ENCODE measurements at places on chromosomes 7 and 10.

DNA sequence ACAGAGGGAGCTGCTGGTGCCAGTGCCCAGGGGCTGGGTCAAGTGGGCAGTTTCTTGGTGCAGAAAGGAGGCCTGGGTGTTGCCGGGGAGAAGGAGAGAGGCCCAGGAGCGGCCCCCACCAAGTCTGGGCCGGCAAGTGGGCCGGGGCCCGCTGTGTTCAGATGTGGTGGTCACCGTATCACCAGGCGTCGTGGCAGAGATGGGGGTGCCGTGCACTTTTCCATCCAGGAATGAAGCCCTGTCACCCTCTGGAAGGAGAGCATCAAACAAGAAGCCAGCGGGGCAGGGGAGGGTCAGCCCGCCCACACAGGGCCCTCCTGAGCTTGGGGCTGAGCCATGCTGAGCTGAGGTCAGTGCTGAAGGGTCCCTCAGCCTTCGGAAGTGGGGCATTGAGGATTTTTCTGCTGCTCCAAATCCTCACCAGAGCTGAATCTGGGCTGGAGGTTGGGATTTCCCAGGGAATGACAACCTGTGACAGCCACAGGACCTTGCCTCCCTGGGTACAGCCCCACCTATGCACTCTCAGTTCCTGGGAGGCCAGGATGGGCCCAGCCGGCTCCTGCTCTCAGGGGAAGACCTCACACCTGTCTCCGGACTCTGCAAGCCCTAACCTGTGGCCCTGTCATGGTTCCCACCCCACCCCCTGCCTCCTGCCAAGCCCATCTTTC lies 27.9 kb upstream of the INPP5A start:
- no peak for DNase-seq

DNA sequence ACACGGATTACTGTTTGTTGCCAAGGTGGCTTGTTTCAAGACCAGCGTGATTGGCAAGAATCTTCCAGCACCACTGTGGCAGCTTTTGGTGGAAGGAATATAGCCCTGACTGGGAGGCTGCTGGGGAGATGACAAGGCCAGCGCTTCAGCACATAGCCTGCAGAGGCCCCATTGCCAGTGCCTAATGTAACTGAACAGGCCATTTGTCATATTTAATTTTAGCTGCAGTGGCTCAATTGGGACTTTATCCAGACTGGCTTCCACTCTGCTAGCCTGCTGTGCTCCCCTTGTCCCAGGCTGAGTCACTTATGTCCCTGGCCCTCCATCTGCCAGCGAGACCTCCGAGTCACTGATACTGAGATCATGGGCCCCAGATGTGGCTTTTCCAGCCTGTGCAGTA lies 483.1 kb downstream of the GALNT17 start:
- DNase-seq: no peak

DNA sequence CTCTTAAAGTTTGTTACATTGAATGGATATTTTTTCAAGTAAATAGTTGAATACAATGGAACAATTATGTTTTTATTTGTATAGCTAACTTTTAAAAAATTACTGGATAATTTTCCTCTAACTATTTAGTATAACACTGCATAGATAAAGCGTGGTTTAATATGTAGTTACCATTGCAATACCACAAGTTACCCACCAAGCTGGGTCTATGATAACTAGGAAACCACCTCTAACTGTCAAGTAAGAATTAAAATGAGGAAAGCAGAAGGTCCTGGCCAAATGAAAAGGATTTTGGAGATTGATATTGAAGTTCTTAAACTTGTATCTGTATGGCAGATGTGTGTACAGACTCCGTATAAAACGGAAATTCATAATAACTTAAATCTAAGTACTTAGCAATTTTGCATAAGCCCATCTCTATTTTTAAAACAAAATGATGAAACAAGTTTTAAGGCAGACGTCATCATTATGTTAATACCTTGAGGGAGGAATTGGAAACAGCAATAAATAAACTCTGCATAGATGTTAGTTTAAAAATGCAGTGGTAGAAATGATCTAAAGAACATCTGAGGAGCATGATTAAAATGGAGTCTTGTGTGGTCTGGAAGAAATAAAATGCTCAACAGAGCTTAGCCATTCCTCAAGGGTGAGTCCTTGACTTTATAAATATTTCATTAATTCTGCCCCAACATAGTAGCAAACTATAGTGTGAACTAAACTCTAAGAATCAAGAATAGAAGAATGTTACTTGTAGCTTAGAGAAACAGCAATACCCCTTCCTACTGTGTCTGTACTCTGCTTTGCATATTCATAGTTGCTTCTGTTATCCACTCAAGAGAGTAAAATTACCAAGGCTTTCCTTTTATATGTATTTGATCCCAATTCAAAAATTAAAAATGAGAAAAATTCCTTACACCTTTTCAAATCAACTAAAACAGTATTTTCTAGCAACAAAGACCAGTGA lies 206.4 kb upstream of the FERD3L start:
- no peak for DNase-seq

DNA sequence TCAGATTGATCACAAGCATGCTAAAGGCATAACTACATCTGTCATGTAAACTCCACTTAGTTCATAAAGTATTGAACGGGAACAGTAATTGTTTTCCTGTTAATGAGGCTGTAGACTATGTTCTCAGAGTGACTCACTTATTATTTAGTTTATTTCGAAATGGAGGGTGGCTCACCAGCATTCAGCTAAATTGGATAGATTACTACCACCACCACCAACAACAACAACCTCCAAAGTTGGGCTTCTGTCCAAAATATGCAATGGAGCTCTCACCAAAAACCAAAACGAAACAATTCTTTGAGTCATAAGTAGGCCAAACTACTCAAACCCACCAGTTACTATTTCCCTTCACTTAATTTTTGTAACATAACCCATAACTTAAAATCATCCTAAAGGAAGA lies 127.9 kb upstream of the NRBF2 start:
- no peak for DNase-seq

DNA sequence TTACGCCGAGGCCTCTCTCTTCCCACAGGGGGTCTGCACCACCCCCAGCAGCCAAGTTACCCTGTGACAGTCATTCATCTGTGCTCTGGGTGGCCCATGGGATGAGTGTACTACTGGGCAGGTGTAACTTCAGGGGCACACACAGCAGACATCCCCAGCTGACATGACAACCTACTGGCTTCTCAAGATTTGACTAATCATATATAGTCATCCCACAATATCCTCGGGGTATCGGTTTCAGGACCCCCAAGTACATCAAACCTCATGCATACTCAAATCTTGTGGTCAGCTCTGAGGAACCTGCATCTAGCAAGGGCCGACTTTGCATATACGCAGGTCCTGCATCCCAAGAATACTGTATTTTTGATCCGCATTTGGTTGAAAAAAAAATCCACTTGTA lies 336.9 kb upstream of the C7orf33 start:
- no peak for DNase-seq

- DNase-seq: no peak
These were observed 59.0 kb downstream of the MET start for GRCh38 chr7:116731023-116731395.

DNA sequence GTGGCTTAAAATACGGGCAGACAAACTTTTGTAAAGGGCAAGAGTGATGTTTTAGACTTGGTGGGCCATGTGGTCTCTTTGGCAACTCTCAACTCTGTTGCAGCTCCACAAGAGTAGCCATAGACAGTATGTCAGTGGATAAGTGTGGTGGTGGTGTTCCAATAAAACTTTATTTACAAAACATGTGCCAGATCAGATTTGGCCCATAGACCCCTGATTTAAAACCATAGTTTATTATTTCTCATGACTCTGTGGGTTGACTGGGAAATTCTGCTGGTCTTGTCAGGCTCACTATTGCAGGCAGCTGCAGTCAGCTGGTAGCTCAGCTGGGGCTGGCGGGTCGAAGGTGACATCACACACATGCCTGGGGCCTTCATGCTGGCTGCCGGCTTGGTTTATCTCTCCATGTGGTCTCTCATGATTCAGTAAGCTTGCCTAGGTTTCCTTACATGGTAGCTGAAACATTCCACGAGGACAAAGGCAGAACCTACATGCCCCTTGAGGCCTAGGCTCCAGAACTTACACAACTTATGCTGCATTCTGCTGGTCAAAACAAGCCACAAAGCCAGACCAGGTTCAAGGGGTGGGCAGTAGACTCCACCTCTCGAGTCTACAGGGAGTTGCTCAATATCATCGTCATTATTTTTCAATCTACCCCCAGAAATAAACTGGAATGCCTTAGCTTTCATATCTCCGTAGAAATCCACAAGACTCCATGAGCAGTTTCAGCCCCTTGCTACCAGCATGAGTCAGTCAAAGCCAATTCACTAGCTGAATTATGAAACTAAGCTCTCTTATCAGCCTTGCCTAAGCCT lies 245.7 kb downstream of the WDR11 start:
- no peak for DNase-seq

DNA sequence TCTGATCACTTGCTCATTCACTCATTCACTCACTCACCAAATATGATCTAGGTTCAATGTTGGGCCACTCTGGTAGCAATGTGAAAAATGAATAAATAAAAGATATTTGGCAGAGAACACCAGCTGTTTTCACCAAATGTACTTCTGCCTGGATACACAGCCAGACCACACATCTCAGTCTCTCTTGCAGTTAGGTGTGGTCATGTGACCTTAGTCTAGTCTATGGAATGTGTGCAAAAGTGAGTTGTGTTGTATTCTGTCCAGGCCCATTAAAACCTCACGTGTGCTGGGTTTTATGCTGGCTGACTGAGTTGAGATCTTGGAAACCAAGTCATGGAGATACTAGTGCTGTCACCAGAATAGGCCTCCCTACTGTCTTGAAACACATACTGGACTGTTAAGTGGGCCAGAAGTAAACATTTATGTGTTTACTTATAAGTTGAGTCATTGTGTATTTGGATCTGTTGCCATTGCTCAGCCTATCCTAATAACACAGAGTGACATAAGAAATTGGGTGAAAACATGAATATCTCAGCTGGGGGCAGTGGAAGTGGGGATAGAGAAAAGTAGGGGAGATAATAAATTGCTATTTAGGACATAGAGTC lies 145.5 kb downstream of the PTEN start:
- DNase-seq: no peak

DNA sequence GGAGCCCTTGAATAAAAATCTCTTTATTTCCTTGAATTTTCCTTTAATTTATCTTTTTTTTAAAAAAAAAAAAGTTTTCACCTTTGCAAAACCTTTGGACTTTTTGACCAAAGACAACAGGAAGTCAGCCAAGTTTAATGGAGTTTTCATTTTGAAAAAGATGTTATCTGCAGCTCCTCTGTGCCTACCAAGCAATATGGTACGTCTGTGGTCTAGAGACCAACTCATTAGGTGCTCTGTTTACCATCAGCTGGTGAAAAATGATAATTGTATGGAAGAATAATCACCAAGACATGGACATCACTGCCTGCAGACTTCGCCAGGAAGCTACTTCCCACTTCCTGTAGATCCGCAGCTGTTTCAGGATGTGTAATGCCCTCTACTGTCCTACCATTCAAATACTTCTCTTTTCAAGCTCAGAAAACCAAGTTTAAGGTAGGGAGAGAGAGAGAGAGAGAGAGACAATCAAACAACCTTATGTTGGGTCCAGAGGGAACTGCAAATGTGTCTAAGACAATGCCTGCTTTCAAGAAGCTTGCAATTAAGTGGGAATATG lies 18.7 kb downstream of the PLXNA4 start:
- DNase-seq: no peak

GRCh38 chr10:85623342-85623741 lies 743.3 kb downstream of the GRID1 start:
- DNase-seq: no peak

DNA sequence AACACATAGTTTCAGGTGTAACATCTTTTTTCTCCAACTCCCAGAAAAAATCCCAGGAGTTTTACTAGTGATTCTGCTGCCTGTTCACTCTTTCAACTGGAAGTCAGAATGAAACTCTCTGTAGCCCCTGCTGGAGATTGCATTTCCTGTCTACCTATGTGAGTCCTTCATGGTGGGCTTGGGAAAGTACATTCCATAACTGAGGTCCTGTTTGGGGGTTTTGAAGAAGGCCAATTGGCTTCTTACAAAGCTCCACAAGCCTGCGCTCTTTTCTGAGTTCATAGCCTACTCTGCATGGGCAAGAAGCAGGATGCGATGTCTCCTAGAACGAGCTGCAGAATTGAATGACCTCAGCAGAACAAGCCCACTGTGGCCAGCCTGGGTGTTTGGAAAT lies 86.7 kb downstream of the LYZL2 start:
- no peak for DNase-seq

- no peak for DNase-seq
These were observed 197.0 kb upstream of the PRSS58 start for GRCh38 chr7:142454862-142455261.

DNA sequence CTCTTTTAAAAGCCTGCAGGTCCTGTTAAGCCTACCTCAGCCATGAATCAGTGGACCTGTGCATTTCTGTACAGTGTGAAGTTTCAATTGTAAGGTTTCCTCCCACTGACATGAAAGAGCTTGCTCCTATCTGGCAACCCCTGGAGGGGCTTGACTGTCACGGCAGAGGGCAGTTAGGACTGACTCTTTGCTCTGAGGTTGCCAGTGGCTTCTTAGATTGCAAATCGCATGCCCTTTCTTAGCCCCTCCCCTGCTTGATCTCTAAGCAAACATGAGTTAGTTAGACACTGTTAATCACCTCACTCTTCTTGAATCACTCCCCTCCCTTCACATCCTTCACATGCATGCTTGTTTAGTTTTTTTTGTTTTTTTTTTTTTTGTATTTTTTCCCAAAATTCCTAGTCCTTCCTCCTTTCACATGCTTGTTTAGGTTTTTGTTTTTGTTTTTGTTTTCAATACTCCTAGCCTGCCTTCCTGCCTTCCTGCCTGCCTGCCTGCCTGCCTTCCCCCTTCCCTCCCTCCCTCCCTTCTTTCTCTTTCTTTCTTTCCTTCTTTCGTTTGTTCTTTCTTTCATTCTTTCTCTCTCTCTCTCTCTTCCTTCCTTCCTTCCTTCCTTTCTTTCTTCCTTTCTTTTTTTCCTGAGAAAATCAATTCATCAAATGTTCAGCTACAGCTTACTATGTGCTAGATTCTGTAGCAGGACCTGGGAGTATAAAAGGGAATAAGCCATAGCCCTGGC lies 6.0 kb upstream of the HIPK2 start:
- no peak for DNase-seq

- no peak for DNase-seq
These were observed 16.3 kb upstream of the SAR1A start for GRCh38 chr10:70186571-70186970.

DNA sequence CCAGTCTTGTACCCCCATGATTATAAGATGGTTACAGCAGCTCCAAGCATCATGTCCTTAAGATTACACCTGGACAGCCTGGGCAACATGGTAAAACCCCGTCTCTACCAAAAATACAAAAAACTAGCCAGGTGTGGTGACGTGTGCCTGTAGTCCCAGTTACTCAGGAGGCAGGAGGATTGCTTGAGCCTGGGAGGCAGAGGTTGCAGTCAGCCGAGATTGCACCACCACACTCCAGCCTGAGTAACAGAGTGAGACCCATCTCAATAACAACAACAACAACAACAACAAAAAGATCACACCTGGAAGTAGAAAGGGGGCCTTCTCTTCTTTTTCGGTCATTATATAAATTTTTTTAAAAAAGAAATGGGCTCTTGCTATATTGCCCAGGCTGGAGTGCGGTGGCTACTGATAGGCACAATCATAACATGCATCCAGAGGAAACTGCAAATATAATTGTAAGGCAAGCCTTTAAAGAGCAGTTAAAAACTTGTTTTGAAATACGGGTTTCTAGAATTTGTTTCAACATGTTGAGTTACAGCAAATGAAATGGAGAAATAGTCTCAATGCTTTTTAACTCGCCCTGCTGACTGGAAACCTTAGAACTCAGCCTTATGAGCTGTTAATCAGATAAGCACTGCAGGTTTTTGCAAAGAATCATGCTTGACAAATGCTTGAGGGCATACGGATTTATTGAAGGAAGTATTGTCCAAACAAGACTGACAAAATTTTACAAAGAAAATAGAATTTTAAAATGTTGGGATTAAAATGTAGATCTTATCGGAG lies 4.7 kb upstream of the ENTPD7 start:
- no peak for DNase-seq

GRCh38 chr10:124211921-124212320 lies 118.5 kb upstream of the CHST15 start:
- DNase-seq: no peak

All from NCI-H446 (cell line).